ENCODE measurements at places on chromosomes 7 and 10. TPM values are rescaled to one million over a fixed set of nuclear protein-coding genes. Genes with fewer than 3 reads are reported as not detected.
A peak's percentile ranks its signal among the peaks of the same experiment; 100 is the strongest.

Gene FAM25G
- not detected for polyA plus RNA-seq

GRCh38 chr10:104824380-104825006 lies 183.4 kb downstream of the SORCS3 start:
- DNase-seq: peak; percentile 50

- DNase-seq: no peak
These were observed 2.9 kb upstream of the SGCE start for GRCh38 chr7:94658826-94659225.

Gene AKR1C1
- 12.1 TPM for polyA plus RNA-seq

- no peak for DNase-seq
These were observed 180.7 kb downstream of the TEX36 start for GRCh38 chr10:125502276-125502675.
